Panc1 (cell line): ENCODE measurements at places on chromosomes 7 and 10.

DNA sequence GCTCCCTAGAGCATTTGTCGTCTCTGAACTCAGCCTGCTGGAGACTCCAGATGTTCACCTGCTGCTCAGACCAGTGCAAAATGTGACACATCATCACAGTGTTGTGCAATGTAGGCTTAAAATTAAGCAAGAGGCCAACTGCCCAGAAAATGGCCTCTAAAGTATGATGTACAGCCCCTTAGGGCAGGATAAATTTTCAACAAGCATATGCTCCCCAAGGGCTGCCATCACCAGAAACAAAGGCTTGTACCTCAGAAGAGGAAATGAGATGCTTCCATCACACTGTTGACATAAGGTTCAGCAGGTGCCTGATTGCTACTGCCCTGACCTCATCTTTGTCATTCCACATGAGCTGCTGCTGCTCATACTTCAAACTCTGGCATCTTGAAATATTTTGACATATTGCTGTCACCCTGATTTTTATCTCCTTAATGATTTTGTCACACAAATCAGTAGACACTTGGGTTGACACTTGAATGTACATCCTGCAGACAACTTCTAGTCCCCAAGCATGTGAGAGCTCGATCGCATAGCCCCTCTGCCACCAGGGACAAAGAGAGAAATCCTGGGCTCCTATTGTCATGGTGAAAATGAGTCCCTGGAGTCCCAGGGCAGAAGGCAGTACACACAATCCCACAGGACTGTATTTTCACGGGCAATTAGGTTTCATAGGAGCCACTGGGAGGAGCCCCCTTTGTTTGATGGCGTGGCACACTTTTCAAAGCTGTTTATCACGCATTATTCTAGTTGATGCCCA is 219.7 kb upstream of the STK17A start:
- no peak for DNase-seq

GRCh38 chr7:158387546-158387891 is 200.1 kb downstream of the PTPRN2 start:
- DNase-seq = no peak

GRCh38 chr7:24135003-24135817 is 148.8 kb upstream of the NPY start:
- no peak for DNase-seq

DNA sequence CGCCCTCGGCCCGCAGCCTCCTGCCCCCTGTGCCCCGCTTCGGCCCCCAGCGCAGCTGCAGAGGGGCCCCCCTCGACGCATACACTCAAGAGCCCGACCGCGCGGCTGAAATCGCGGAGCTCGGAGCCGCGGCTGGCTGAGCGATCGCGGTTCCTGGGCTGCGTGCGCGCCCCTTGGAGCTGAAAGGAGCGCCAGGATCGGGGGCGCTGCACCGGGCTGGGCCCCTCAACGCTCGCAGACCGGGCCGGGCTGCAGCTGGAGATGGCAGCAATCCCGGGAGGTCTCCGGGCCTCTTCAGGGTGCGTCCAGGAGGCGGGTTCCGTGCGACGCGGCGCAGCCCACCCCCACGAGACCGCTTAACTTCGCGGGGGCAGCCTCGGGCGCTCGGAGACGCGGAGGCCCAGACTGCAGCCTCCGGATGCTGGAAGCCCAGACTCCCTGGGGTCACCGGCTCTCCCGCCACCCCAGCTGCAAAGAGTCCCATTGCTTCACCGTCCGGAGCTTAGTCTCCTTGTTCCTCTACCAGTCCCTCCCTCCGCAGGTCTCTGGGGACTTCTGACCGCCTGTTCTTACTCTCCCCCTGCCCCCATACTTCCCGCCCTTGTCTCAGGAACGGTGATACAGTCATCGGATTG is 73.0 kb upstream of the LRRC4 start:
- no peak for DNase-seq

DNA sequence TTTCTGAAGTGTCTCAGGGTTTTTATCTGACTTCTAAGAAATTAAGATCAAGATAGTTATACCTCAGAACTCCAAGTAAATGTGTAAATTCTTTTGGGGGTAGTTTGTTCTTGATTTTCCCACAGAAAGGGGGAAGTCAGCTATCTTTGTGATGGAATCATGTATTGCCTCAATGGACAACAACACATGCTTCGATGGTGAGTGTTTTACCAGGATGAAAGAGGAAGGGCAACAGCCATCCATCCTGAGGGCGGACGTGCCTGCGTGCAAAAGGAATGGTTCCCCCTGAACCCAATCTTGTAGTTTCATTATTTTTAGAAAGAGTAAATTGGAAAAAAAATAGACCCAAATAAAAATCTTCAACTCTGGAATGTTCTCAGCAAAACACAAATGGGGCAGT is 67.2 kb upstream of the ZPBP start:
- no peak for DNase-seq

DNA sequence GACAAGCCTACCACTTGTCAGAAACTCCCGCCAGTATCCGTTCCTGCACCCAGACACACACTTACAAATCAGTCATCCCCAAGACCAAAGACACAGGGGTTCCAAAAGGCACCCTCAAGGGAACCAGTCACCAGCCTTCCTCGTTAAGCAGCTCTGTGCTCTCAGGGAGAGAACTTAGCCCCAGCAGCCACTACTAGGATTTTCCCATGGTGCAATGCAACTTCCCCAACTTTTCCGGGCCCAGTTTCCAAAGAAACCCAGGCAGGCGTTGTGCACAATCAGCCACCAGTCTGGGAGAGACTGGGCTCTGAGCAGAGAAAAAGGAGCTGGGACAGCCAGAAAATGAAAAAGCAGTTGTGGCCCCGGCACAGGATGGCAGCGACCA is 1.2 kb downstream of the DLG5 start:
- no peak for DNase-seq

DNA sequence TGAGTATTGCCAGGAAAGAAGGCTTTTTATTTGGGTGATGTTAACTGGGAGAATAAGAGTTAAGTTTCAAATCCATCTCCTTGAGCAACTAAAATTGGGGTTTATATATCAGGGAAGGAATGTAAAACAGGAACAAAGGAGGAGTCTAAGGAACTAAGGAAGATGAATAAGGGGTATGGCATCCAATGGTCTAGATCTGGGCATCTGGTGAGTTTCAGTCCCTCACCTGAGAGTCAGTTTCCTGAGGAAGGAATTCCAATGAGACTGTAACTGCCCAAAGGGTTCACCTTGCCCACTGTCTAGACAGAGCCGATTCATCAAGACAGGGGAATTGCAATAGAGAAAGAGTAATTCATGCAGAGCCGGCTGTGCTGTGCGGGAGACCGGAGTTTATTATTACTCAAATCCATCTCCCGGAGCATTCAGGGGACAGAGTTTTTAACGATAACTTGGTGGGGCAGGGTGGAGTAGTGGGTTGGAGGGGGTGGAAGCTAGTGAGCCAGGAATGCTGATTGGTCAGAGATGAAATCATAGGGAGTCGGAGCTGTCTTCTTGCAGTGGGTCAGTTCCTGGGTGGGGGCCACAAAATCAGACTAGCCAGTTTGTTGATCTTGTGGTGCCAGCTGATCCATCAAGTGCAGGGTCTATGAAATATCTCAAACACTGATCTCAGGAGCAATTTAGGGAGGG is 188.3 kb upstream of the STK17A start:
- DNase-seq = no peak

DNA sequence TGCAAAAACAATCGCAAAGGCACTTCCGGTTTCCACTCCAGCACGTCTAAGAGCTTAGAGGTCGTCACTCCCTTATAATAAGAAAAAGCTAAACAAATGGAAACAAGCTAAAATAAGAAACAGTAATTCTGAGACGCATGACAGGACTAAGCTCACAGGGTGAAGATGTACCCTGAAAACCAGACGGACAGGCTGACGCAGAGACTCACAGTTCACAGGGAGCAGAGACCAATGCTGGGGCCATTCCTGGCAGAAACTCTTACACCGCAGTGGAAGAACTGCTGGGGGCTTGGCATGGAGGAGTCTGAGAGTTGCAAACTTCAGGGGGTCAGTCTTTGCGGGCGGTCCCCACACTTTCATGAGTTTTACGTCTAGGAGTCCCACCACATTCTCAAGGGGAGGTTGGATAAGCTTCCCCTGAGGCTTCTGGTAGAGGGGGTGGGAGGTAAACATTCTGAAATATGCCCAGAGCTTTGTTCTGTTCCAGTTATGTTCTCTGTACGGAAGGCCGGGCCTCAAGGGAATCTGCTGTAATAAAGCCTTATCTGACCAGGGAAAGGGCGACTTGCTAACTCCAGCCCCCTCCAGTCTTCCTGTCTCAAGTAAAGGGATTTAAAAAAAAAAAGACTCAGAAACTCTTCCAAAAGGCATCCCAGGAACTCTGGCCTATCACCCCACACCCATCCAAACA is 47.8 kb downstream of the BRI3 start:
- DNase-seq = no peak

DNA sequence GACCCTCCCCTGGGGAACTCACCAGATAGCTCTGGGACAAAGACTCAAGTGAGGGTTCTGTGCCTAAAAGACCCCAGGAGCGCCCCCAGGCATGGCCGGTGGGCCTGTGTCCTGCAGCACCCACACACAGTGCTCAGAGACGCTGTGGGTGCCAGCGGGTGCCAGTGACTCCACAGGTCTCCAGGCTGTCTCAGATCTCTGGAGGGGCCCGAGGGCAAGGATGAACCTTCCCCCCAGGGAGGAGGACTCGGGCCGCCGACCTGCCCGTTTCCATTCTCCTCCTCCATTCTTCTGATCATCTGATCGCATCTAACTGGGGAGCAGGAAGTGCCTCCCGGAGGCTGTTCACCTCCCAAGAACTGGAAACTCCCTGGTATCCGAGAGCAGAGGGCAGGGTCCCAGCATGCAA is 980 bp downstream of the ADAM8 start:
- DNase-seq = no peak
